Fibroblast of villous mesenchyme (primary cell): ENCODE measurements at places on chromosomes 5 and 9. TPM values are rescaled to one million over a fixed set of nuclear protein-coding genes. Genes with fewer than 3 reads are reported as not detected.

- no peak for DNase-seq
Observed at GRCh38 chr5:42360616-42361314, 62.5 kb upstream of the GHR start.

DNA sequence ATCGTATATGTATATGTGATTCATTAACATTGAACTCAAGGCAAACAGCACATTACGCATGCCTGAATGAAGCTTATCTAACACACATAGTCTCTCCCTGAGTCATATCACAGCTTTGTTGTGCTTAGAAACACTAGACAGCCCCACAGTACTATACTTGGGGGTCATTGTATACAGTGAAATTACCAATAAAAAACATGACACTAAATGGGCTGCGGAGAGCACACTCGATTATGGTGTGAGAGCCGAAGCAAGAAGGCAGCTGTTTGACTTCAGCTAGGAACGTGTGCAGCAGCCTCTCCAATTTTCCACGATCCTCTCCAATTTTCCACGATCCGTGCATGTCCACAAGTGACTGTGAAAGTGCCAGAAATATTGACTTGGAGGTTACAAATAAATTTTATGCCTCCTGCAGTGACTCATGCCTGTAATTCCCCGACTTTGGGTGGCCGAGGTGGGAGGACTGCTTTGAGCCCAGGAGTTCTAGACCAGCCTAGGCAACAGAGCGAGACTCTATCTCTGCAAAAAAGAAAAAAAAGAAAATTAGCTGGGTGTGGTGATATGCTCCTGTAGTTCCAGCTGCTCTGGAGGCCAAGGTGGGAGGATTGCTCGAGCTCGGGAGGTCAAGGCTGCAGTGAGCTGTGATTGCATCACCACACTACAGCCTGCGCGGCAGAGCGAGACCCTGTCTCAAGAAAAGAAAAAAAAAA lies 102.4 kb downstream of the DAPK1 start:
- peak; percentile 96 for DNase-seq

DNA sequence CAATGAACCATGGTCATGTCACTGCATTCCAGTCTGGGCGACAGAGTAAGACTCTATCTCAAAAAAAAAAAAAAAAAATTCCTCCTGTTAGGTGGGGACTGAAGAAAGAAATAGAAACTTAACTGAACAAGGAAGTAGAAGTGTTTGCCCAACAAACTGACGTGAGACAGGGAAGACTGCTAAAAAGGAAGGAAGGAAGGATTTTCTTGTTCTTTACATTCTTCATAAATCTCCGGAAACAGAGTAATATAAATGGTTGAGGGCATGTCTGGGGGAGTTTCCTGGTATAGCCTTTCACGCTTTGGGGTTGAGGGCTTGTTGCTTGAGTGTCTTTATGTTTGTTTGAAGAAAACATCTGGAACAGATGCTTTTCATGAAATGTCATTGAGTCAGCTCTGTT lies 3.1 kb downstream of the TOR1B start:
- no peak for DNase-seq

Gene MYMK
- not detected in 2 replicates for total RNA-seq

- DNase-seq: no peak
Observed at GRCh38 chr9:127047971-127048370, 74.5 kb downstream of the ANGPTL2 start.

GRCh38 chr9:82784589-82784988 lies 278.4 kb downstream of the RASEF start:
- DNase-seq: no peak

GRCh38 chr5:141479776-141480175 lies 4.0 kb downstream of the PCDHGC3 start:
- no peak for DNase-seq

DNA sequence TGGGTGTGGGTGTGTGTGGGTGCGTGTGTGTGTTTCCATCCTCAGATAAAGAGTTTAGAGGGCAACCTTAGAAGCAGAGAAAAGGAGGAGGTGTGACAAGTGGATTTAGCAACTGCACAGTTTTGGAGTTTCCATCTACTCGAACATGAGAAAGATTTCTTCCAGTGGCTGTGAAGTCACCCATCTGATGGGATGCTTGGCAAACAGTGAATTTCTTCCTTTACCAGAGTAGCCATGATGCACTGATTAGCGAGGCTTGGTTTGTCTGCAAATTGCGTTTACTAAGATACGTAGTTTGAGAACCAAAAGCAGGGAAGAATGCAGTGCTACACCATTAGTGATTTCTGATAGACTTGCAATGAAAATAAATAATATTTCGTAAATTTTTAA lies 791 bp upstream of the STARD4 start:
- DNase-seq: no peak

Gene SNX2
- total RNA-seq: 65.4 and 66.9 TPM in 2 replicates

GRCh38 chr5:32098291-32098690 lies 75.8 kb downstream of the GOLPH3 start:
- DNase-seq: no peak

GRCh38 chr9:89498852-89499480 lies 1.1 kb upstream of the SEMA4D start:
- DNase-seq: no peak

- DNase-seq: no peak
Observed at GRCh38 chr9:37242089-37242488, 121.7 kb downstream of the ZCCHC7 start.

GRCh38 chr5:151218177-151218576 lies 5.7 kb downstream of the CCDC69 start:
- DNase-seq: no peak

DNA sequence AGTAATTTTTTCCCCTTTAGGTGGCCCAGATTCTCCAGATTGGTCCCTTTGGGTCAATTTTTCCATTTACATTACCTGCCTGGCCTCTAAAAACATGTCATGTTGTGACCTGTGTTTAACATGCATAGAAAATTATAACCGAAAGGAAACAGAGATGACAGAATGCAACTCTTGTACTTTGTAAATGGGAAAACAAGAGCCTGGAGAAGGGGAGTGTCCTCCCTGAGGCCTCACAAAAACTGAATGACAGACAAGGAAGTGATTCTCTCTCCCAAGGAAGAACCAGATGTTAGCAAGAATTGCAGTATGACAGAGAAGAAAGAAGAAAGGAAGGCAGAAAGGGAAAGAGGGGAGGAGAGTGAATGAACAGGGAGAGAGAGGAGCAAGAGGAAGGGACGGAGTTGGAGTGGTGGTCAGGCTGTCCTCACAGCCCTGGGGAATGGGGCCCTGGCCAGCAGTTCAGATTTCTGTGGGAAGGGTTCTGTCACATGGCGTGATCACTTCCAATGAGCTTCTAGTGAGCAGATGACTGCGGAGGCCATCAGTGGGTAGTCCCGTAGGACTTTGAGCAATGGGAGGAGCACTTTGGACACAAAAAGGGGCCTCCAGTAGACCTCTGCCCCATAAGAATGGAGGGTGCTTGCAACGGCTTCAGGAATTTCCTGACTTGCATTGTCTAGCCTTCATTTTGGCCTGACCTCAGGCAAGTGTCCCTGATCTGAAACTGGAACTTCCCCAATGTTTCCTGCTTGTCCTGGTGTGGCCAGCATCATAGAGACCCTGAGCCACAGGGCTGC lies 31.6 kb downstream of the ABLIM3 start:
- DNase-seq: peak; percentile 47

DNA sequence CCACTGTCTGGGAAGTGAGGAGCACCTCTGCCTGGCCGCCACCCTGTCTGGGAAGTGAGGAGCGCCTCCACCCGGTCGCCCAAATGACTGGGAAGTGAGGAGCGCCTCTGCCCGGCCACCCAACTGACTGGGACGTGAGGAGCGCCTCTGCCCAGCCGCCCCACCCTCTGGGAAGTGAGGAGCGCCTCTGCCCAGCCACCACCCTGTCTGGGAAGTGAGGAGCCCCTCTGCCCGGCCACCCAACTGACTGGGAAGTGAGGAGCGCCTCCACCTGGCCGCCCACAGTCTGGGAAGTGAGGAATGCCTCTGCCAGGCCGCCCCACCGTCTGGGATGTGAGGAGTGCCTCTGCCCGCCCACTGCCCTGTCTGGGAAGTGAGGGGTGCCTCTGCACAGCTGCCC lies 32.9 kb downstream of the SAXO1 start:
- DNase-seq: no peak

DNA sequence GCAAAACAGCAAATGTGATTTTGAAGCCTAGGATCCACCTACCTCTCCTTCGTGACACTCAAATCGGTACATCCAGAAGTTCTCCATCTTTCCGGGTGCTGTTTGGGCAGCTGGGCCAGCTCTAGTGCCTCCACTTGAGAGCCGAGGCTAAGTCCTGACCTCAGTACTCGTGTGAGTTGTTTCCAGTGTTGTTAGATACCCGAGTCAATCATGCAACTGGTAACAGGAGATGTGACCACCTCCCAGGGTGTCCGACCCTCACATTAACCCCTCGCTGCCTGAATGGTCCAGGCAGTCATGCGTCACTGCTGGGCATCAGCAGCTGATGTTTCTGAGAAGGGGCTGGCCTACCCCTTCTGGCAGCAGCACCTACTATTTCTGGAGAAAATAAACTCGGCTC lies 170.3 kb downstream of the ENTREP1 start:
- DNase-seq: no peak

- no peak for DNase-seq
Observed at GRCh38 chr5:125149110-125149509, 402.7 kb upstream of the ZNF608 start.

Gene ITGA1
- 104 and 154 TPM in 2 replicates for total RNA-seq

Gene NRARP
- total RNA-seq: under 0.01 and 0.32 TPM in 2 replicates

GRCh38 chr5:177428574-177429217 lies 2.2 kb downstream of the GRK6 start:
- DNase-seq: no peak

Gene WDR31
- 0.32 and 0.86 TPM in 2 replicates for total RNA-seq
